Mucosa of descending colon (tissue), 3 donors: ENCODE measurements at places on chromosomes 6 and 20.

- peak; percentile 45 for DNase-seq
These were observed 27.8 kb downstream of the CCN2 start for GRCh38 chr6:131923356-131923755.

- DNase-seq = no peak
These were observed 161.6 kb upstream of the CDYL start for GRCh38 chr6:4614637-4615036.

DNA sequence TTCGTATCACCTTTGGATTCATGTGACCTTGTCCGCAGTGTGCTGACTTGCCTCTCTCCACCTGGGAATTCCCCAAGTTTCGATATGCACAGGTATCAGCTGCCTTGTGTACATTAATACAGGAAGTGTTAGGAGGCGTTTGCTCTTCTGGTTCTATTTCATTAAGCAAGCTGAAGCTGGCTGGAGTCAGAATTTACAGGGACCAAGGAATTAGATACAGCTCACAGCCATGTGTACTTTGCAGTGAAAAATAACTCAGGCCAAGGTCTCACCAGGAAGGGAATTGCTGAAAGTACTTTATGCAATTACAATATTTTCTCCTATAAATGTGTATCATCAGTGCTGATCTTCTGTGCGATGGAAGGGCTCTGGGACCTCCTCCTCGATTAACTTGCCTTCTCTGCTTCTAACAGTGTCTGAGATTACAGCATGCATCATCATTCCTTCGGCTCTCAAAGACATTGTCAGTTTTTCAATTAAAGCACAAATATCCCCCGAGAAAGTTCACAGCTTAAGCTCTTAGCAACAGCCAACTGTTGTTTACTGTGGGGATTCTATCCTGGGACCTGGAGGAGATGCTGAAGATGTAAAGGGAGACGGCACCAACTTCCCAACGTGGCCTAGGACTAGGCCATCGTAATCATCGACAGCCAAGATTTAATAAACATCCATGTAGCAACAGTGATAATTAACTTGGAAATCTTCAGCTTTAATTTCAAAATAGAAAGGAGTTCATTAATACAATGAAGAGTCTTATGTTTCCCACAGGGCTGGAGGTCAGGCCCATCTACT lies 13.8 kb upstream of the TIAM2 start:
- DNase-seq = no peak

DNA sequence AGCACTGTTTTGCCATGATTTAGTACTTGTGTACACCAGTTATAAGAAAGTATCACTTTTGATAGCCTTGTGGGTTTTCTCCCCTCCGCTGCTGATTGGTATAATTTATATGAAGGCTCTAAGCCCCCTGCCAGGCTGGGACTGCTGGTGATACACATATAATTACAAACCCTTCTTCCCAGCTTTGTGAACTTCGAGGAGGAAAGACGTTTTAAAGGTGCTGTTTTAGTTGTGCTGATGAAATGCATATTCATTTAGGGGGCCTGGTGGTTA lies 246.2 kb downstream of the TAF4 start:
- no peak for DNase-seq

GRCh38 chr6:11307226-11307625 lies 74.8 kb upstream of the NEDD9 start:
- no peak for DNase-seq

DNA sequence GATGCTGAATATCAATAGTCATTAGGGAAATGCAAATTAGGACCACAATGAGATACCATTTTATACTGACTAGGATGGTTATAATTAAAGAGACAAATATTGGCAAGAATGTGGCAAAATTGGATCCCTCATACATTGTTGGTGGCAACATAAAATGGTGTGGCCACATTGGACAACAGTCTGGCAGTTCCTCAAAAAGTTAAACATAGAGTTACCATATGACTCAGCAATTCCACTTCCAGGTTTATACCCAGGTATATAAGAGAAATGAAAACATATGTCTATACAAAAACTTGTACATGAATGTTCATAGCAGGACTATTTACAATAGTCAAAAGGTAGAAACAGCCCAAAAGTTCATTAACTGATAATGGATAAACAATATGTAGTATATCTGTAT lies 2.0 kb upstream of the CRIP3 start:
- no peak for DNase-seq

- DNase-seq = no peak
These were observed 4.4 kb downstream of the MYB start for GRCh38 chr6:135185483-135185882.

- DNase-seq = peak; percentile 17
These were observed 26.9 kb downstream of the BFSP1 start for GRCh38 chr20:17504066-17504897.

DNA sequence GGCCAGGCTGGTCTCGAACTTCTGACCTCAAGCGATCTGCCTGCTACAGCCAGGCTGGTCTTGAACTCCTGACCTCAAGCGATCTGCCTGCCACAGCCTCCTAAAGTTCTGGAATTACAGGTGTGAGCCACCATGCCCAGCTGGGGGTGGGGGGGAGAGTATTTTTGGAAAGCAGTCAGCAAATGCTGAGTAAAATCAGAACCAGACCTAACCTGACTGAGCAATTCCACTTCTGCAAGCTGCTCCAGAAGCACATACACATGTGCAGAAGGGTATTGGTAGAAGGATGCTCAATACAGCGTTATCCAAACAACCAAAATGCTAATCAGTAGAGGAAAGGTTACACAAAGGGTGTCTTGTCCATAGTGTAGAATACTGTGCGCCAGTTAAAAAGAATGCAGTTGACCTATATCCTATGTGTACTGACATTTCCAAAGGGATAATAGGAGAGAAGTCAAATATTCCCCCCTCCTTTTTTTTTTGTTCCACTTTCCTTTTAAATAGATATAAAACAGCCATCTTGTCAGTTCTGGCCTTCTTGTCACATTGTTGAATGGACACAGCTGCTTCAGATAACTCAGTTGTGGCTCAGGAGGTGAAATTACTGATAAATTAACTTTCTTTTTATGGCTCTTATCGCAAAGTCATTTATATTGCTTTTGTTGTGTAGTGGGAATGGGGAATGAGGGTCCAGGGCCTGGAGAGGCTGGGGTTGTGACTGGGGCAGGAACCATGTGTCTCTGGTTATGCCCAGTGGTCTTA lies 74.6 kb downstream of the DTD1 start:
- DNase-seq = no peak

- DNase-seq = no peak
These were observed 89.9 kb upstream of the ASF1A start for GRCh38 chr6:118804091-118804490.

GRCh38 chr20:7692478-7692877 lies 247.8 kb downstream of the HAO1 start:
- no peak for DNase-seq

DNA sequence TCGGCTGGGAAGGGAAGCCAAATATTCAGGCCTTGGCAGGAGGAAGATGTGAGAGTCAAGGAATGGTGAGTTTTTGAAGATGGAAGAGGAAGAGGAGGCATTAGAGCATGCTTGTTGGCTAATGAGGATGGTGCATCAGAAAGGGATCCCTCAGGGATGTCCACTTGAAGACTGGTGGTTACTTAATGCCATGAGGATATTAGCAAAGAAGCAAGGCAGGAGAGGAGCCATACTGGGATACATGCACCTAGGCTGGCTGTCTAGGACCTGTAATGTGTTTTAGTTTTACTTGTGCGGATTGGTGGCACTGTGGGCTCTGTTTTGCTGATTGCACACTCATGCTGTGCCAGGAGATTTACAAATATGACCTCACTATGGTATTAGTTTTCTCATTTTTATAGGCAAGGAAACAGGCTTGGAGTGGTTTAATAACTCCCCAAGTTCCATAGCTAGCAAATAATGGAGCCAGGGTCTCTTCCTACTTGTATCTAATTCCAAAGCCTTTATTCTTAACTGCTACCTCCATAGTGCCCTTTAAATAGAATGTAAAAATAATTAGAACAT lies 37.8 kb downstream of the NCOA7 start:
- no peak for DNase-seq

DNA sequence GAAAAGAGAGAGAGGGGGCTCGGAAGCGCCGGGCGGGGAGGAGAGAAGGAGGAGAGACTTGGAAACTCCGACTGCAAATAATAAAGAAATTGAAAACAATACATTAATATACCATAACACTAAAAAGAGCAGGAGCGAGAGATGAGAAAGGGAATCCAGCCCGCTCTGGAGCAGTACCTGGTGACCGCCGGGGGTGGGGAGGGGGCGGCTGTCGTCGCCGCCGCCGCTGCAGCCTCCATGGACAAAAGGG lies 338 bp downstream of the E2F3 start:
- DNase-seq = no peak

DNA sequence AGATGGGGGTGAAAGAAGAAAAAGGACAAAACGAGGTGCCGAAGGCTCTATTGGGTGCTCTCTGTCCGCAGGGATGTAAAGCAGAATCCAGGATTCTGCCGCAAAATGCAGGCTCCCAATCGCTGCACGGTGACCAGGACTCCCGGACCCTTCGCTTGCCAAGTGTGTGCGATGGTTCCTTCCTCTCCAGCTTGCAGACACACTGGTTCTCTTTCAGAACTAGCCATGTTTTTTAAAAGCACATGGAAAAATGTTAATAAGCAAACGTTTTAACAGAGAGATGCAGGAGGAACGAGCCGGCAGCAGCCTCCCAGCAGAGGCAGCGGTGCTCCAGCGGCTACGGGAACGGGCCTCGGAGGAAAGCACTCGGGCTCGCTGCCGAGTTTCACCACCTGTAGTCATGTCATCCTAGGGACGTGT lies 59.6 kb downstream of the ZNF831 start:
- peak; percentile 38 for DNase-seq

GRCh38 chr6:74713941-74714340 lies 491.9 kb downstream of the COL12A1 start:
- DNase-seq = no peak

- DNase-seq = no peak
These were observed 143.1 kb downstream of the CEP57L1 start for GRCh38 chr6:109238396-109238795.

- DNase-seq = no peak
These were observed 9.2 kb downstream of the ADAM33 start for GRCh38 chr20:3672547-3673171.

DNA sequence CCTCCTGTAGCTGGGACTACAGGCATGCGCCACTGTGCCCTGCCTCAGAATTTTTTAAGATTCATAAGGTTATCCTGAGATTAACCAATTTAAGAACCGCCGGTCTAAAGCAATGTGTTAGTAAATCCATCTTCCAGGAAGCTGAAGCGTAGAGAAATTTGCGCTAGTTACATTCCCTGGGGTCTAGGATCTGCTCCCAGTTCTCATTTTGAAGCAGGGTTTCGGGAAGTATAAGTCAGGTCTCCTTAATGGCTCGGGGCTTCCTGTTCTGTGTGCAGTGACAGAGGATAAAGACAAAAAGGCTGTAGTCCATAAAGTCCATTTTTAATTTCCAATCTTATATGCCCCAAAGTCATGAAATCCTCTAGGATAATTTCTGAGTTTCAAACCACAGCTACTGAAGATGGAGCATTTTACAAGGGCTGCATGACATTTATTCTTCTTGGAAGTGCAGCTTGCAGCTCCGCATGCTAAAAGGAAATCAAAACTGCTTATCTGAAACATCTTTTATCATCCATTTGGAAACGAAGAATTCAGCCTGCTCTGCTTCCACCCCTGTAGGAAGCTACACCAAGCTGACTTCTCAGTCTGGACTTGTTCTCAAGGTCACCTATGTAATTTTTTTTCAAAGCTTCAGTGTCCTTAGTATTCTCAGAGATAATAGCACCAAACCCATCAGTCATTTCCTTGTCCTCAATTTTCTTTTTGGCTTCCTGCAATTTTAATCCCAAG lies 326.1 kb downstream of the PRL start:
- no peak for DNase-seq

DNA sequence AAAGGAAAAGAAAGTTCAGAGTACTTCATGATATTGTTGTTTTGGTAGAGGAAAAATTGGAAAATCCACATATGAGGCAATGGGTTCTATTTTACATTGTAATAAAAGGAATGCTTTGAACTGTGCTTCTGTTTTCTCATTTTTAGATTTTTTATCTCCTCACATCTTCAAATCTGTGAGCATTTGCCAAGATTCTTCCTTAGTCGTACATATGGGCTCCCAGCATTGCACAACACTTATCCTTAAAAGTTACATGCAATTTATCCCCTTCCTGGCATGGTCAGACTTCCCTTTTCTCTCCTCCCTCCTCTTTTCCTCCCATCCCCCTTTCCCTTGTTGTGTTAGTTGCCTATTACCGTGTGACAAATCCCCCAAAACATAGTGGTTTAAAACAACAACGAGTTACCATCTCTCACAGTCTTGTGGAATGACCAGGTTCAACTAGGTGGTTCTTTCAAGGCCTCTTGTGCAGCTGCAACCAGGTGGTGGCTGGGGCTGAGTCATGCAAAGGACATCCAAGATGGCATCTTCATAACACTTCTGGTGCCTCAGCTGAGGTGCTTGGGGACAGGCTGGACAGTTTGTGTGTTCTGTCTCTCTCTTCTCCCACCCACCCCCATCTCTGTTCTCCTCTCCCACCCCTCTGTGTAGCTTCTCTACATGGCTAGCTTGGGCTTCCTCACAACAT lies 68.7 kb downstream of the TXNDC5 start:
- DNase-seq = no peak

- DNase-seq = no peak
These were observed 33.1 kb upstream of the LCA5 start for GRCh38 chr6:79570129-79571029.

DNA sequence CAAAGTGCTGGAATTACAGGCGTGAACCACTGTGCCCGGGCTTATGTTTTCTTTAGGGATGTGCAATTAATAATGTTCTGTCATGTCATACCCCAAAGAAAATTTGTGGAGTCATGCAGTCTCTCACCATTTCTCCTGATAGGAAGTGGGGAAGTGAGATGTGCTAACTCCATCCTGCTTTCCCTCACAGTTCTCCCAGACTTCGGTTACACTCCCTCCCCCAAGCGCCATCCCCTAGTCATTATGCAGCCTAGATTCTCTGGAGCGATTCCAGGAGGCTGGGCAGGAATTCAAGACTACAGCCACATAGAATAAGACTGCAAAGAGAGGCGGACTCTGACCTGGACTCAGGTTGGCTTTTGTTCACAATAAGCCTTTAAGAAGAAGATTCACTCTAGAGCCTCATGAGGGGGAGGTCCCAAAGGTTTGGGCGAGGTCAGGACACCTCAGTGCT lies 271.4 kb downstream of the ALDH8A1 start:
- DNase-seq = peak; percentile 79

GRCh38 chr6:47919875-47920274 lies 138.0 kb downstream of the OPN5 start:
- no peak for DNase-seq

DNA sequence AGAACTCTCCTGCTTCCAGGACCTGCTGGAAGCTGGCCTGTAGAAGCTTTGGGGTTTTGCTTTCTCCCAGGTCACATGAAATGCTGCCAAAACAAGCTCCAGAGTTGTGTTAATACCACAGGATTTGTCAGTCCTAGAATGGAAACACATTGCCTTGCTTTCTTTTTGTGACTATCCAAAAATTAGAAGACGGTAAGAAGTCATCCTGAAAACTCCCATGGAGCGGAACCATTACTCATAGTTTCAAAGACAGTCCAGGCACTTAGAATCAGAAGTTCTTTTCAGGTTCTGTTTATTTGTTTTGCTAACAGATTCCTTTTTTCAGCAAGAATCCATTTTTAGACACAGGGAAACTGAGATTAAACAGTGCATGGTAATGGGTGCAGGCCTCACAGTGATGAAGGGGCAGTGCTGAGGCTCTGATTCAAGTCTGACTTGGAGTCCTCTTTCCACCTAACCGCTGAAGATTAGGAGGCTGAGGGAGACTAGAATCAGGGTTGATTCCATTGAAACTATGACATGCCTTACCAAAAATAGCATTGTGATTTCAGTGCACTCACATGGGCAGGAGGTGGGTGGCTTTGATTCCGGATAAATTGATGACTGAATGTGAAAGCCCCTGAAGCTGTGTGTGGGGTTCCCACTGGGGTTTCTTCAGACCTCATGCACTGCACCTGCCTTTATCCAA lies 72.2 kb upstream of the NAA20 start:
- no peak for DNase-seq
